D341Med (cell line): ENCODE measurements at places on chromosomes 1 and 21.

DNA sequence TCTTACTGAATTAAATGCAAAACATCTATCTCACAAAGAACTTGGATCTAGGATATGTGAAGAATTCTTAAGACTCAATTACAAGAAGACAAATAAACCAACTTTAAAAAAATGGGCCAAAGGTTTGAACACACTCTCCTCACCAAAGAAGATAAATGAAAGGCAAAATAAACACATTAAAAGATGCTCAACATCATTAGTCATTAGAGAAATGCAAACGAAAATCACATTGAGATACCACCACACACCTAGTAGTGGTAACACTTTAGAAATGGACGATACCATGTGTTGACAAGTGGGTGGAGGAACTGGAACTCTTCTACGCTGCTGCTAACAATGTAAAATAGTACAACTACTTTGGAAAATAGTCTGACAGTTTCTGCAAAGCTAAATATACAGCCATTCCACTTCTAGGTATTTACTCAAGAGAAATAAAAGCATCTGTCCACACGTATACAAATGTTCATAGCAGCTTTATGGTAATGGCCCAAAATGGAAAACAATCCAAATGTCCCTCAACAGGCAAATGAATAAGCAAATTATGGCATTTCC lies 194.3 kb downstream of the RHOU start:
- DNase-seq = no peak

DNA sequence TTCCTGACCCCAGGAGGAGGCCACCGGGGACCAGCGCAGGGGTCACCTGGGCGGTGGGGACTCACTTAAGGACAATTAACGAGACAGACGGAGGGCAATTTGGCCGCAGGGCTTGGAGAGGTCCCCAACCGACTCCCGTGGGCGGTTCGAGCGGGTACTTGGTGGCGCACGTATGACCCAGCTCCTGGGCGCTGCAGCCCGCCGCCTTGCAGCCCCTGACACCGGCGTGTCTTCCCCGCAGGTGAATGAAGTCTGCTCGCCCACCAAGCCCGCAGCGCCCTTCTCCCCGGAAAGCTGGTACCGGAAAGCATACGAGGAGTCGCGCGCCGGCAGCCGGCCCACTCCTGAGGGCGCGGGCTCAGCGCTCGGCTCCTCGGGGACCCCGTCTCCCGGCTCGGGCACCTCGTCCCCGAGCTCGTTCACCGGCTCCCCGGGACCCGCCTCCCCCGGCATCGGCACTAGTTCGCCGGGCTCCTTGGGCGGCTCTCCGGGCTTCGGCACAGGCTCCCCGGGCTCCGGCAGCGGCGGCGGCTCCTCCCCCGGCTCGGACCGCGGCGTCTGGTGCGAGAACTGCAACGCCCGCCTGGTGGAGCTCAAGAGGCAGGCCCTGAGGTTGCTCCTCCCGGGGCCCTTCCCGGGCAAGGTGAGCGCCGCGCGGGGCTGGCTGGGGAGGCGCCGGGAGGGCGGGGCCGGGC lies 1.4 kb downstream of the KIF26B start:
- DNase-seq = peak; percentile 96

GRCh38 chr1:170734412-170735175 lies 70.7 kb downstream of the PRRX1 start:
- DNase-seq = no peak

GRCh38 chr1:30887485-30888315 lies 20.9 kb downstream of the SDC3 start:
- no peak for DNase-seq

- no peak for DNase-seq
Measured at GRCh38 chr1:36160949-36161485, 5.1 kb downstream of the MAP7D1 start.

DNA sequence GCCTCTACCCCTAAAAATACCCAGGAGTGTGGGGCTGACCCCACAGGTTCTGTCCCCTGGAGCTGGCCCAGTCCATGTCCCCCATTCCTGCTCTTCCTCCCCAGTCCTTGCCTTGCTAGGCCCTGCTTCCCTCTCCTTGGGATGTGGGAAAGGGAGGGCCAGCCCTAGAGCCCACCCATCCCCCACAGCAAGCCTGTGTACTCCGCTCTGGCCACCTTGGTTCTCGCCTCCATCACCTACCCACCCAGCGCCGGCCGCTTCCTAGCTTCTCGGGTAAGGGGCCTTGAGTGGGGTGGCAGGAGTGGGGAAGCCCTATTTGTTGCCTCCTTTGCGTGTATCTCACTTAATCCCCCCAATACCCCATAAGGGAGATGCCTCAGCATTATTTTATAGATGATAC lies 6.7 kb downstream of the CLCNKB start:
- DNase-seq = no peak

DNA sequence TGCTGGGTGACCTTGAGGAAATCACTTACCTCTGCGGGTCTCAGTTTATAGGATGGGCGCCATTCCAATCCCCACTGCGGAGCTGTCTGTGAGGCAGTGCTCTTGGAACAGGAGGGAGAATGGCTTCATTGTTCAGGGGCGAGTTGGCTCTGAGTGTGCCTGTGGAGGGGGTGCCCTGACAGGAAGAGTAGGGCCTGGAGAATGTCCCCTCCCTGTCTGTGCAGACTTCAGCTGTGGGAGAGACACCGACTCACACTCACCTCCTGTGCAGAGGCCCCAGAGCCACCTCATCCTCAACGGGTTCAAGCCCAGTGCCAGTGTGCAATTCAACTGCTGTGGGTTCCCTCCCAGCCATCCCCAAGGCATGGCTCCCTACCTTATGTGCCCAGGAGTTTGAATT lies 17.1 kb downstream of the ADORA1 start:
- DNase-seq = no peak

- DNase-seq = no peak
Measured at GRCh38 chr1:156134716-156135435, 18.5 kb upstream of the SEMA4A start.

DNA sequence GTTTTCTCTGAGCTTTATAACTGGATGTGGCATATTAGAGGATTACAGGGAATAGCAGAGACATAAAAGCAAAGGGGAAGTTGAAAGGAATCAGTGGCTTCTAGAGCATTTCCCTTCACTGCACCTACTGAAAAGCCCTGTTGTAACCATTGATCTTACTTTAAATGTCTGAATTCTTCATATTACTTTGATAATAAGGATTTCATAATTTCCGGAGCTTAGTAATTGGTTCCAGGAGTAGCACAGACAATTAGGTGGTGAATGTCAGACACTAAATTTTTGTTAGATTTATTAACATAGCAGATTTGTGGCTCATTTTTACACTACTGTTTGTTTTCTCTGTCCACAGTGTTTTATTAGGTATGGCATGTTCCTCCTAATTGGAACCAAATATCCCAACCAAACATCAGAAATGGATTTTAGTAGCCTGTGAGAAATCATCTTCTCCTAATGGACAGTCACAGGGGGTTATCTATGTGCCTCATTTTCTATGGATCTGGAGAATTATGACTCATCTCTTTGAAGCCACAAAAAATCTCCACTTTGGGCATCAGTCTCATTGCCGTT lies 100.5 kb downstream of the GIPC2 start:
- DNase-seq = no peak

GRCh38 chr21:32334980-32335531 lies 36.4 kb downstream of the MRAP start:
- DNase-seq = peak; percentile 76

GRCh38 chr1:170668209-170669106 lies 4.5 kb downstream of the PRRX1 start:
- no peak for DNase-seq

GRCh38 chr1:17119076-17119772 lies at the start of gene PADI2:
TSS of gene PADI2 (minus strand) at chr1:17119451. CDS start at chr1:17119371, 80 bp downstream.
- DNase-seq = peak; percentile 62

DNA sequence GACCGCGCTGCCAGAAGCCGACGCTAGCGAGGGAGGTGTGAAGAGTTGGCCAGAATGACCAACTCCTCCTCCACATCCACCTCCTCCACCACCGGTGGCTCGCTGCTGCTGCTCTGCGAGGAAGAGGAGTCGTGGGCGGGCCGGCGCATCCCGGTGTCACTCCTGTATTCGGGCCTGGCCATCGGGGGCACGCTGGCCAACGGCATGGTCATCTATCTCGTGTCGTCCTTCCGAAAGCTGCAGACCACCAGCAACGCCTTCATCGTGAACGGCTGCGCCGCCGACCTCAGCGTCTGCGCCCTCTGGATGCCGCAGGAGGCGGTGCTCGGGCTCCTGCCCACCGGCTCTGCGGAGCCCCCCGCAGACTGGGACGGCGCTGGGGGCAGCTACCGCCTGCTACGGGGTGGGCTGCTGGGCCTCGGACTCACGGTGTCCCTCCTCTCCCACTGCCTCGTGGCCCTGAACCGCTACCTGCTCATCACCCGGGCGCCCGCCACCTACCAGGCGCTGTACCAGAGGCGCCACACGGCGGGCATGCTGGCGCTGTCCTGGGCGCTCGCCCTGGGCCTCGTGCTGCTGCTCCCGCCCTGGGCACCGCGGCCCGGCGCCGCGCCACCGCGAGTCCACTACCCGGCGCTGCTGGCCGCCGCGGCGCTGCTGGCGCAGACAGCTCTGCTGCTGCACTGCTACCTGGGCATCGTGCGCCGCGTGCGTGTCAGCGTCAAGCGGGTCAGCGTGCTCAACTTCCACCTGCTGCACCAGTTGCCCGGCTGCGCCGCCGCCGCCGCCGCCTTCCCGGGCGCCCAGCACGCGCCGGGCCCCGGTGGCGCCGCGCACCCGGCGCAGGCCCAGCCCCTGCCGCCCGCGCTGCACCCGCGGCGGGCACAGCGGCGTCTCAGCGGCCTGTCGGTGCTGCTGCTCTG lies 1.2 kb downstream of the GPR88 start:
- DNase-seq = peak; percentile 78

DNA sequence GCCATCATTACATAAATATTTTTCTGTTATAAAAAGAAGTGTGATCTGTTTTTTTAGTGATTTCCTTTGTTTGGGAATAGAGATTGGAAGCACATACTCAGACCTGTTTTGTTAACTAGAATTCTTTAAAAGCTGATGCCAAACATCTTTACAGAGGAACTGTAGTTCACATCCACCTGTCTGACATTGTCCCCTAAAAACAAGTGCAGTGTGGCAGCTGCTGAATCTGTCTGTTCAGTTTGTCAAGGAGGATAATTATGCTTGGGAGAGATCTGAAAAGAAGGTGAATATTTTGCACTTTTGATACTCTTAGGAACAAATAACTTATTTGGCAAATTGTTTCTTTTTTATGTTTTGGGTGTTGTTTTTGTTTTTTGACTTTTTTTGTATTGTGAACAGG lies 13.6 kb downstream of the AGMAT start:
- DNase-seq = no peak

DNA sequence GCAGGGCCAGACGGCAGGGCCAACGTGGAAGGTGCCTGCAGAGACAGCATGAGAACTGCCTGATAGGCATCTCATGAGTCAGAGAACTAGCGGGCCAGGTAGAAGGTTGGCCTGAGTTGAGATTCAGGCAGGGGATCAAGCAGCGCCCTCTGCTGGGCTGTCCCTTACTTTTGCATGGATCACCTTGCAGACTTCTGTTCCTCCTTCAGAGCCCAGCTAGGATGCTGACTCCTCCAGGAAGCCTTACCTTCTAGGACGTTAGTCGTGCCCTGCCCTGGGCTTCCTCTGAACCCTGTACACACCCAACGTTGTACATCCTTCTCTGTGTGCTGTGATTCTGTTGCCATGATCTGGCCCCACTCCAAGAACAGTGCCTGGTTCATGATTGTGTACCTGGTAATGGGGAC lies 231.3 kb upstream of the VAMP3 start:
- DNase-seq = no peak
